ENCODE measurements at places on chromosomes 6 and 20. TPM values are rescaled to one million over a fixed set of nuclear protein-coding genes. Genes with fewer than 3 reads are reported as not detected.

SLC22A7 gene
- total RNA-seq = not detected

MROH8 gene
- total RNA-seq = 1.1 TPM

BMP2 gene
- total RNA-seq = 6.7 TPM

PRIM2 gene
- 9.7 TPM for total RNA-seq

PROCR gene
- 34.6 TPM for total RNA-seq

KPNA5 gene
- 7.3 TPM for total RNA-seq

SFT2D1 gene
- total RNA-seq = 43.3 TPM

SAMD5 gene
- 2.3 TPM for total RNA-seq

FOXF2 gene
- total RNA-seq = 8.0 TPM

DNA sequence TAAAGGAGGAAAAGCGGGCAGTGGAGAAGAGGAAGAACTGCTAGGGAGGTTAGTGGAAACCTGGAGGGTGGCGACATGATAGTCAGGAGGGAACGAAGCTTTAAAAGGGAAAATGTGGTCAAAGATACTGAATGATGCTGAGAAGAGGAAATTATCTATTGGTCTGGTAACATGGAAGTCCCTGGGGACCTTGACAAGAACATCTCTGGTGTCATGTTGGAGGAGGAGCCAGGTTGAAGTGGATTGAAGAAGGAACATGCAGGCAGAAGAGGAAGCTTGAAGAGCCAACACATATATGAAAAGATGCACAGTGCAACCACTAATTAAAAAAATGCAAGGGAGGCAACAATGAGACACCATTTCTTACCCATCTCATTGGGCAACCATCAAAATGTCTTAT lies 251.9 kb upstream of the RNF24 start:
- DNase-seq = no peak

DNA sequence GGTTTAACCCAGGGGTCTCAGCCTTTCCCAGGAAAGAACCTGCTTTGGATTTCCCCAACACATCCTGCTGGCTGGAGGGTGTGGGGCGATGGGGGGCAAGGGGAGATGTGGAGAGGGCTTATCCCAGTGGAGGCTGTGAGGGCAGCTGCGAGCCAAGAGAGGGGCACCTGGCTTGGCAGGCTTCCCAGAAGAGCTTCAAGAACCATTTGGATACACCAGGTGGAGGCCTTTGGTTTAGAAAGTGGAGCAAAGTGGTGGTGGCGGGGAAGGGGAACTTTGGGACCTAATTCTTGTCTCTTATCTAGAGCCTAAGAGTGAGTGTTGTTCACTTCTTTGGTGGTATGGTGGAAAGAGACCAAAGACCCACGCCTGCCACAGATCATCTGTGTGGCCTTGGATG lies 12.4 kb downstream of the CD40 start:
- DNase-seq = no peak

DNA sequence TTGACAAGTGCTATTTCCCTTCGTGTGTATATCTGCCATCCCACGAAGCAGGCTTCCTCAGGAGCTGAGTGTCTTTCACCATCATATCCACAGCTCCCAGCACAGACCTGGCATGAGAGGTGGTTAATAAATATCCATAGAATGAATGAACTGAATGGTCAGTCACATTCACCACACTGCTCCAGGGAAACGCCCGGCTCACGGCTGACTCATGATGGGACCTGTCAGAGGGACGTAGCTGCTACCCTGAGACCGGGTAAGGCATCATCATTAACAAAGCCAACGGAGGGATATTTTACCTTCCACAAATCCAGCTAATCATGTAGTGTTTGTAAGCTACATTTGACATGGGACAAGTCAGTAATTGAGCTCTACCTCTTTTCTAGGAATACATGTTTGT lies 12.5 kb downstream of the AGPAT4 start:
- DNase-seq = no peak

DNA sequence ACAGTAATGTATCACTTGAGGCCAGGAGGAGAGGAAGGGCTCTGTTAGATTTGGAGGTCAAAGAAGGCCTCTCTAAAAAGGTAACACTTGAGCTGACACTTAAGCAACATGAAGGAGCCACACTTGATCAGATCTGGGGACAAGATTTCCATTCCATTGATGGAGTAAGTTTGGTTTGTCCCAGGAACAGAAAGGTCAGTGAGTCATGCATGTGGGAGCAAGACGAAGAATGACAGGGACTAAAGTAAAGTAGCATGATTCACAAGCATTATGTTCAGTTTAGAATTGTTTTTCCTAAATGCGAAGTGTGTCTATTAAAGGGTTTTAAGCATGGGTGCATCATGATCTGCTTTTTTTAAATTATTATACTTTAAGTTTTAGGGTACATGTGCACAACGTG lies 47.4 kb downstream of the COL21A1 start:
- peak; percentile 38 for DNase-seq

DNA sequence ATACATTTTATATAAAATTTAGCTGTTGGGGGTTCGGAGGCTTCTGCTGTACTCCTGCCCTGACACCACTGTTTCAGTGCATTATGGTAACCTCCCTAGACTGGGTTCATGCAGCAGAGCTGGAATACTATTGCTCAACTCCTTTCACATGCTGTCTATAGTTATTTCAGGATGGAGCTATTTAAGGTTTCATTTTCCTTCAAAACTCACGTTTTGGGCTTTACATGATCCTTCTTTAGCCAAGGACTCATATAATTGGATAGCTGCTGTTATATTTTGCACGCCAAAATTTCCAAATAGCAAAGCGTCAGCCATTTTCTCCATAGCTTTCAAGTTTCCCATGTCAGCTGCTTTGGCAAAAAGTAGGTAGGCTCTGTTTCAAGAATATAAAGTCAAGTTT lies 76.8 kb downstream of the SEL1L2 start:
- no peak for DNase-seq

- no peak for DNase-seq
Observed at GRCh38 chr6:106204961-106205360, 118.8 kb downstream of the PRDM1 start.

DNA sequence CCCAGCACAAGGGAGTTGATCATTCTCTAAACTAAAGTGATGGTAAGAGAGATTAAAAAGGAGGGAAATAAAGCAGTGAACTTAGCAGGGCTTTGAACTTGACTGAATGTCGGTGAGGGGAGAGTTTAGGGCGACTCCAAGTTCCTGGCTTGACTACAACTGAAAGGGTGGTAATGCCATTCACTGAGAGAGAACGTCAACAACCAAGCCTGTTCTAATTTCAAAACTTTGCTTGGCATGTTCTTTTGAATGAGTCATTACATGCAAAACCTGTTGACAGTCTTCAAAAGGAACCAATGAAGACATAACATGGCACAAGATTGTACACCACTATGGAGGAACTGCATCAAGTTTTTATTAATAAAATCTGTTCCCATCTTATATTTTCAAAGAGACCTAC lies 10.3 kb upstream of the MYB start:
- DNase-seq = peak; percentile 53

- DNase-seq = no peak
Observed at GRCh38 chr6:4727217-4727616, 49.0 kb upstream of the CDYL start.

Data from MCF 10A (cell line).